ENCODE measurements at places on chromosomes 13 and 19.

DNA sequence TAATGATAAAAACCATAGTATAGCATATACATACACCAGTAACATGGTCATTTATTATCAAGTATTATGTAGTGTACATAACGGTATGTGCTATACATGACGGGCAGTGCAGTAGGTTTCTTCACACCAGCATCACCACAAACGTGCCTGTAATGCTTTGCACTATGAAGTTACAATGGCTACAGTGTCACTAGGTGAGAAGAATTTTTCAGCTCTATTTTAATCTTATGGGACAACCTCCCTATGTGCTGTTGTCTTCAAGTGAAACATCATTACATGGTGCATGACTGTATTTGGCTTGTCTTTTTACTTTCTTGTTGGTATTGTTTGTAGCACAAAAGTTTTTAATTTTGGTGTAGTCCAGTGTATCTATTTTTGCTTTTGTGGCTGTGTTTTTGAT lies 18.7 kb downstream of the CDK8 start:
- H3K4me3 ChIP-seq = no peak overlapping the region
- H3K36me3 ChIP-seq = no peaks in the 10 kb centered on the region
- peaks cover 25% of the 10 kb centered on the region for H3K4me1 ChIP-seq
- DNase-seq = no peak
- no peaks in the 10 kb centered on the region for H3K27me3 ChIP-seq
- no peak overlapping the region for H3K27ac ChIP-seq

DNA sequence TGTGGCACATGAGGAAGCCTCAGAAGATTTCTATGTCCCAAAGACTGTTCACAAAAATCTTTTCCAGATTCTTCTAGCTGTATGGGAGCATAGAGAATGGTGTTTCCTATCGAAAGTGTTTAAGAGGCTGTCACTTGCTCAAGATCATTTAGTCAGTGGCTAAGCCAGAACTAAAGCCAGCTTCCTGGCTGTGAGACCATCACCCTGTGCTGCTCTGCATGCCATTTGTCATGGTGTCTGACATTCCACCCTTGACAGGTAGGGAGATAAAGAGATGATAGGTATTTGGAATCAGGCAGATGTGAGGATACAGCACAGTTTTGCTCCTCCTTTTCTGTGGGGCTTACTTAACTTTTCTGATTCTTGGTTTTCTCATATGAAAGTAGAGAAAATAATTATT lies 177.3 kb downstream of the DNAJC15 start:
- H3K27me3 ChIP-seq = peaks cover 11% of the 10 kb centered on the region
- H3K36me3 ChIP-seq = no peaks in the 10 kb centered on the region
- no peaks in the 10 kb centered on the region for H3K4me1 ChIP-seq
- H3K4me3 ChIP-seq = no peak overlapping the region

- no peak overlapping the region for H3K4me3 ChIP-seq
- no peak for DNase-seq
- H3K4me1 ChIP-seq = no peaks in the 10 kb centered on the region
- no peaks in the 10 kb centered on the region for H3K36me3 ChIP-seq
- peaks cover 25% of the 10 kb centered on the region for H3K27me3 ChIP-seq
Observed at GRCh38 chr13:24802074-24802473, 38.1 kb downstream of the RNF17 start.

DNA sequence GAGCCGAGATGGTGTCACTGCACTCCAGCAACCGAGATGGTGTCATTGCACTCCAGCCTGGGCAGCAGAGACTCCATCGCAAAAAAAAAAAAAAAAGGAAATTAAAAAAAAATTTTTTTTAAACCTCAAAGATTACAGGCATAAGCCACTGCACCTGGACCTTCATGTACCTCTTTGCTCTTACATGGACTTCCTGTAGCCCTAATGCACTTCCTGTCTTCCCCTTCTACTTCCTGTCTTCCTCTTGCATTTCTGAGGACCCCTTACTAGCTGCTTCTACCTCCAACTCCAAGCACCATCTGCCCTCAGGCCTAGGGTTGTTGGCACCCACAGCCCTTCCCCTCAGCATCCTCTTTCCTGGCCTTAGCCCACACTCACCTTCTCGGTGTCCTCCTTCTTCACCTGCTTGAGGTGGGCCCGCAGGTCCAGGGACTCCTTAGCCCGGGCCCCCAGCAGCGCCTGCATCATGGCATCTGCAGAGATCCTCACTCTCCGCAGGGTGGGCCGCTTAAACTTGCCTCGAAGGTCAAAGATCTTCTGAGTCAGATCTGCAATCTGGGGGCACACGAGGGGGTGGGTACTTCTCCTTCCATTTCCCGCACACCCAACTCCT lies 3.8 kb downstream of the TNNI3 start:
- no peak overlapping the region for H3K4me3 ChIP-seq
- no peak for DNase-seq
- H3K27ac ChIP-seq = no peak overlapping the region
- H3K27me3 ChIP-seq = peaks cover 47% of the 10 kb centered on the region

- no peaks in the 10 kb centered on the region for H3K36me3 ChIP-seq
- no peak overlapping the region for H3K27ac ChIP-seq
- DNase-seq = no peak
- H3K4me1 ChIP-seq = peaks cover 9% of the 10 kb centered on the region
- H3K4me3 ChIP-seq = no peak overlapping the region
Observed at GRCh38 chr13:52399708-52400107, 6.3 kb downstream of the THSD1 start.

DNA sequence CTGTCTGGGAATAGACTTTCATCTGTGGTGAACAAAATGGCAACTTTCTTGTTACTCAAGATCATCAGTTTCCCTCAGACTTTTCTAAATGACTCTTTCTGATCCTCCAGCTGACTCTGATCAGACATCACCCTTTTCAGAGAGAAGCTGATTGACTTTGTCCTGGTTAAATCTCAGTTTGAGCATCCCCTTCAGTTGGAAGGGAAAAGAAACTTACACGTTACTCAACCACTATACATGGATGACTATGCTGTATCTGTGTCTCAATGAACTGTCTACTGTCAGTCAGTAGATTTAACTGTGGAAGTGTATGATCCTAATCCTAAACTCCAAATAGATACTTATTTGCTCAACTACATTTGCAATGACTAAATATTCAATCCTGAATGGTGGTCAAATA lies 118.5 kb downstream of the NALCN start:
- no peaks in the 10 kb centered on the region for H3K4me1 ChIP-seq
- H3K27ac ChIP-seq = no peak overlapping the region
- H3K4me3 ChIP-seq = no peak overlapping the region

DNA sequence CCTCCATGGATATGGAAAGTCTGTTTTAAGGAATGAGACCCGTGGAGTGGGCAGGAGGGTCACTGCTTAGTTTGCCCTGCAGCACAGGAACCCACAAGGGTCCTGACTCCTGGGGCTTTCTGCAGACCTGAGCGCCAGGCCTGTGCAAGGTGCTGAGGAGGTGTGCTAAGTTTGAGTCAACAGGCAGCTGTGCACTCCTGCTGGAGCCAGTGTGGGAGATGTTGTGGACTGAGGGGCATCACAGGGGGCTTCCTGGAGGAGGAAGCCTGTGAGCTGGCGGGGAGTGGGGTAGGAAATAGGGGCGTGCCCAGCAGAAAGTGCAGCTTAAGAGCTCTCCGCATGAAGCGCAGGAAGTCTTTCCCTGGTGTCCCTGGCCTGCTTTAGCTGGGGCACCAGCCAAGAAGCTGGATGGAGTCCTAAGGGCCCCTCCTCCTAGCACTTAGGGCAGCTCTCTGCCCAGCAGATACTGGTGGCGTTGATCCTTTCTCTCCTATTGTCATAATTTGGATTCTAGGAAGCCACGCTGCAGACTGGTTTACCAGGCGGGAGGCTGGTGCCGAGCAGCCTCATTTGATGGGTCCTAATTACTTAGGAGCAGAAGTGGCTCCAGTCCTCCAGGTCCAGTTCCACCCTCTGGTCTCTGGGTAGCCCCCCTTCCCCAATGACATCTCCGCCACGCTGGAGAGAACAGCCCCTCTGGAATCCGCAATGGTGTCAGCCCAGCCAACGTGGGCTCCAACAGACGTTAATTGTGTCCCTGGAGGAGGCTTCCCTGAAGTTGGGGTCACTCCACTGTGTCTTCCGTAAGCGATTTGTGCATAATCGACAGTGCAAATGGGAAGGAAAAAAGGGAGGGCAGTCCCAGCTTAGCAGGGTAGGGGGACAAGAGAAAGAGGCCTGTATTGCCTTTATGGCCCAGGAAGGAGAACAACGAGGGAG lies 309.2 kb downstream of the ZNF536 start:
- H3K4me3 ChIP-seq = no peak overlapping the region
- DNase-seq = no peak
- no peak overlapping the region for H3K27ac ChIP-seq
- H3K36me3 ChIP-seq = no peaks in the 10 kb centered on the region

GRCh38 chr13:111184458-111185401 lies 69.6 kb downstream of the ARHGEF7 start:
- peaks cover 51% of the 10 kb centered on the region for H3K36me3 ChIP-seq
- H3K27ac ChIP-seq = peak overlapping the region; percentile 92
- peak overlapping the region; percentile 75 for H3K4me3 ChIP-seq
- H3K27me3 ChIP-seq = no peaks in the 10 kb centered on the region

- no peaks in the 10 kb centered on the region for H3K4me1 ChIP-seq
- DNase-seq = no peak
- H3K27ac ChIP-seq = no peak overlapping the region
- H3K4me3 ChIP-seq = no peak overlapping the region
- H3K27me3 ChIP-seq = peaks cover 3% of the 10 kb centered on the region
Observed at GRCh38 chr13:76350399-76350798, 535.8 kb downstream of the KCTD12 start.

- DNase-seq = no peak
- H3K4me3 ChIP-seq = no peak overlapping the region
- no peaks in the 10 kb centered on the region for H3K36me3 ChIP-seq
- H3K27ac ChIP-seq = no peak overlapping the region
- H3K27me3 ChIP-seq = no peaks in the 10 kb centered on the region
Observed at GRCh38 chr13:68232351-68233130, 1002.4 kb upstream of the PCDH9 start.

DNA sequence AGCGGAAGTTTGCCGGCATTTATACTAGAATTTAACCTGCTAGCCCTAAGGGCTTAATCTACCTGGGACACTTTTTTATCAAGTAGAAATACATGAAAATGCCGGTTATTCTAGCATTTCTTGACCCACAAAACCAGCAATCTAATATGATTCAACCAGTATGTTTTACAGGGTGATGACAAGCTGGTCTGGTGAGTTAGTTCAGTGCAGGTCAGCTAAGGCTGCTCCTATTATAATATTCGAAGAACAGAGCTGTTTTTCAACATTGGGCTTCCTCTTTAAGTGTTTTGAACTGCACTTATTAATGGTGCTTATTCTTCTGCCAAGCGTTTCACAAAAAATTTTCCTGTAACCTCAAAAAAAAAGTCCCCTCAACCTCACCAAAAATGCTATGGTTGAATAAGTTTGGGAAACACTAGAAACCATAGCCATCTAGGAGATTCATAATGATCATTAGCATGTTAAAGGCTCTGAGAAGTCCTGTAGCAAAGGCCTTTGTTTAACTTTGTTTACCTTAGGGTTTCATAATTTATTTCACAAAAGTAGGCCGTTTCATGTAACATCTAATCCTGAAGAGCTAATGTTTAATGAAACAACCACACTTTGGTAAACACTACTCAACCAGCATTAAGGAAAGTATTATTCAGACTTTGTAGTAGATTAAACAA lies 526.6 kb downstream of the KLF12 start:
- DNase-seq = no peak
- no peaks in the 10 kb centered on the region for H3K27me3 ChIP-seq
- no peak overlapping the region for H3K4me3 ChIP-seq
- H3K27ac ChIP-seq = no peak overlapping the region
- no peaks in the 10 kb centered on the region for H3K36me3 ChIP-seq
- H3K4me1 ChIP-seq = peaks cover 2% of the 10 kb centered on the region

DNA sequence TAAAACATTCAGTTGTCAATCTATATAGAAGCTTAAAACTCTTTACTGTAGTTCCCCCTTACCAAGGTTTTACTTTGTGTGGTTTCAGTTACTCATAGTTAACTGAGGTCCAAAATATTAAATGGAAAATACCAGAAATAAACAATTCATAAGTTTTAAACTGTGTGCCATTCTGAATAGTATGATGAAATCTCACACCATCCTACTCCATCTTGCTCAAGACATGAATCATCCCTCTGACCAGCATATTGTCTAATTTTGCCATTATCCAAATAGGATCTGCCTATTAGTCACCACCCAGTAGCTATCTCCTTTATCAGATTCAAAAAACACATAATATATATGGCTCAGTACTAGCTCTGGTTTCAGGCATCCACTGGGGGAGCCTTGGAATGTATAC lies 22.4 kb downstream of the ZNF571 start:
- H3K4me3 ChIP-seq = no peak overlapping the region
- no peaks in the 10 kb centered on the region for H3K4me1 ChIP-seq
- DNase-seq = no peak
- H3K27me3 ChIP-seq = no peaks in the 10 kb centered on the region

GRCh38 chr19:46080561-46080960 lies 39.8 kb upstream of the IGFL4 start:
- no peak overlapping the region for H3K4me3 ChIP-seq
- DNase-seq = no peak
- peaks cover 95% of the 10 kb centered on the region for H3K27me3 ChIP-seq
- peaks cover 6% of the 10 kb centered on the region for H3K4me1 ChIP-seq

- peaks cover 59% of the 10 kb centered on the region for H3K36me3 ChIP-seq
- H3K27me3 ChIP-seq = no peaks in the 10 kb centered on the region
- H3K4me3 ChIP-seq = peak overlapping the region; percentile 61
- peaks cover 63% of the 10 kb centered on the region for H3K4me1 ChIP-seq
- DNase-seq = peak; percentile 11
Observed at GRCh38 chr13:99315186-99315585, 8.0 kb upstream of the GPR183 start.

GRCh38 chr13:44698066-44698465 lies 121.9 kb upstream of the TSC22D1 start:
- no peak overlapping the region for H3K4me3 ChIP-seq
- no peaks in the 10 kb centered on the region for H3K36me3 ChIP-seq
- no peaks in the 10 kb centered on the region for H3K27me3 ChIP-seq
- H3K27ac ChIP-seq = no peak overlapping the region

DNA sequence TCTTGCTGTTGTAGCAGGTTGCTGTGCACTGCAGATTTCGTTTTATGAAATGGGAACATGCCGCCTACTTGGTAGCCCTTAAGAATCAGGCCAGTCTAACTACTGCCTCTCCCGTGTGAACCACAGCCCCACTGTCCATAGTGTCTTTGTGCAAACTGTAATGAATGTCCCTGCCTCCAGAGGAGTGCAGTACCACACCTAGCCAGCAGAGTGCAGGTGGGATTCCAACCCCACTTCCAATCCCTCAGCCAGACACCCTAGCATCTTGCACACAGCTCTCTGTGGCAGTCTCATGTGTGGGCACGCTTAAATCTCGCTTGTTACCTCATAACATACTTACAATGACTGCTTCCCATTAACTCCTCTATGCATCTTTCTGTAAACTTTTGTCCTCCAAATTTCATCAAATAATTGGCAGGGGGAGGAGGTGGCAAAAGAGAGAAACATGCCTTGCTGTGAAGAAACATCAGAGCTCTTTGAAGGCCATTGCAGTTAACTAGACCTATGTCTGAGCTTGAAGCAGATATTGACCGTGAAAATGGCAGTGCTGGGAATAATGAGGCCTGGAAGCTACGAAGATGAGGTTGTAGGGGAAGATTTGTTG lies 47.2 kb downstream of the ZAR1L start:
- H3K27ac ChIP-seq = no peak overlapping the region
- H3K36me3 ChIP-seq = no peaks in the 10 kb centered on the region
